G401 (cell line): ENCODE measurements at places on chromosomes 3 and 15. TPM values are rescaled to one million over a fixed set of nuclear protein-coding genes. Genes with fewer than 3 reads are reported as not detected.
A peak's percentile ranks its signal among the peaks of the same experiment; 100 is the strongest.

DNA sequence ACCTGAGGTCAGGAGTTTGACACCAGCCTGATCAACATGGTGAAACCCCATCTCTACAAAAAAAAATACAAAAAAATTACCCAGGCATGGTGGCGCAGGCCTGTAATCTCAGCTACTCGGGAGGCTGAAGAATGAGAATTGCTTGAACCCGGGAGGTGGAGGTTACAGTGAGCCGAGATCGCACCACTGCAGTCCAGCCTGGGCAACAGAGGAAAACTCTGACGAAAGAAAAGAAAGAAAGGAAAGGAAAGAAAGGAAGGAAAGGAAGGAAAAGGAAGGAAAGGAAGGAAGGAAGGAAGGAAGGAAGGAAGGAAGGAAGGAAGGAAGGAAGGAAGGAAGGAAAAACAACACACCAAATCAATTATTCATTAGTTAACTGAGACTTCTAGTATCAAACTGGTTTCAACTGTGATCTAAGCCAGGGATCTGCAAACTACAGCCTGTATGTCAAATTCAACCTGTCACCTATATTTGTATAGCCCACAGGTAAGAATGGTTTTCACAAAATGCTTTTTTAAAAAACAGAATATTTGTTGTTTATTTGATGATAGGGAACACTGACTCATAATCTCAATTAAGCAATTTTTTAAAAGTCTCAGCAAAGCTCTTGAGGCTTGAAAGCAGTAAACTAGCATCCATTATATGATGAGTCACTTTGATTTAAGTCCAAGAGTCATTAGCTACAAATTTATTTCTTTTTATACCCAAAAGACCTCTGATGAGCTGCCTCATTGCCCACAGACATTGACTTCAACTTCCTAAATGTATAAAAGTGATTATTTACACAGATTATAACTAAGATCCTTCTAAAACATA is 127.6 kb downstream of the TBL1XR1 start:
- no peak for DNase-seq

DNA sequence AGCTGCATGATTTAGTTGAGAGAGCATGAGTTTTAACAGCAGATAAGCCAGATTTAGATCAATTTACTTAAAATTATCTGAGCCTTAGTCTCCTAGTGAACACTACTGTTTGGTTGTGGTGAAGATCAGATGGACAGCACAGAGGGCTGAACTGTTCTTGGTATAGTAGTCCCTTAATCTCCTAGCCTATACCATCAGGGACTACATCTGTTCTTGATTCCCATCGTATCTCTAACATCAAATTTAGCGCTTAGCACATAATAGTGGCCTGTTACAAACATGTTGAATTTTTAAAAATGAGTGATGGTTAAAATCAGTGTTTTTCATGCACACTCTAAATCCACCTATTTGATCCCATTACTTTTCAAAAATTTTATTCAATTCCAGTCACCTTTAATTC is 507.7 kb downstream of the GRM7 start:
- no peak for DNase-seq

DNA sequence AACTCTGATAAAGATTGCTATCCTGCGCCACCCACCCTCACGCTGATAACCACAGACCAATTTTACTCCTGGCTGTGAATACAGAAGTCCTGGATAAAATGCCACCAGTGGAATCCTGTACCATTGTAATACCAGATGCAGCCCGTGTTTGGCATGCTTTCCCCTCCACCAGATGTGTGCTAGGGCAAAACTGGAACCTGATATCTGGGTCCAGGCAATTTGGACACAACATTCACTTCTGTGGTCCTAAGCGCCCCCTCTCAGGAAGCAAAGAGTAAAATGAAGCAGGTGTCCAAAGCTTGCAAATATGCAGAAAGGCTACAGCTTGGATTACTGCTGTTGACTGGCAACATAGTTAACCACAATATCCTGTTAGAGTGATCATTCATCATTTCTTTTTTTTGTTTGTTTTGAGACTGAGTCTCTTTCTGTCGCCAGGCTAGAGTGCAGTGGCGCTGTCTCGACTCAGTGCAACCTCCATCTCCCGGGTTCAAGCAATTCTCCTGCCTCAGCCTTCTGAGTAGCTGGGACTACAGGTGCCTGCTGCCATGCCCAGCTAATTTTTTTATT is 32.8 kb downstream of the LOXL1 start:
- DNase-seq = no peak

- no peak for DNase-seq
Observed at GRCh38 chr3:174329321-174329720, 529.8 kb upstream of the NAALADL2 start.

GRCh38 chr3:181239441-181239840 is 249.9 kb upstream of the DNAJC19 start:
- no peak for DNase-seq

- DNase-seq = peak; percentile 77
Observed at GRCh38 chr3:134333522-134334181, 40.6 kb downstream of the AMOTL2 start.

DNA sequence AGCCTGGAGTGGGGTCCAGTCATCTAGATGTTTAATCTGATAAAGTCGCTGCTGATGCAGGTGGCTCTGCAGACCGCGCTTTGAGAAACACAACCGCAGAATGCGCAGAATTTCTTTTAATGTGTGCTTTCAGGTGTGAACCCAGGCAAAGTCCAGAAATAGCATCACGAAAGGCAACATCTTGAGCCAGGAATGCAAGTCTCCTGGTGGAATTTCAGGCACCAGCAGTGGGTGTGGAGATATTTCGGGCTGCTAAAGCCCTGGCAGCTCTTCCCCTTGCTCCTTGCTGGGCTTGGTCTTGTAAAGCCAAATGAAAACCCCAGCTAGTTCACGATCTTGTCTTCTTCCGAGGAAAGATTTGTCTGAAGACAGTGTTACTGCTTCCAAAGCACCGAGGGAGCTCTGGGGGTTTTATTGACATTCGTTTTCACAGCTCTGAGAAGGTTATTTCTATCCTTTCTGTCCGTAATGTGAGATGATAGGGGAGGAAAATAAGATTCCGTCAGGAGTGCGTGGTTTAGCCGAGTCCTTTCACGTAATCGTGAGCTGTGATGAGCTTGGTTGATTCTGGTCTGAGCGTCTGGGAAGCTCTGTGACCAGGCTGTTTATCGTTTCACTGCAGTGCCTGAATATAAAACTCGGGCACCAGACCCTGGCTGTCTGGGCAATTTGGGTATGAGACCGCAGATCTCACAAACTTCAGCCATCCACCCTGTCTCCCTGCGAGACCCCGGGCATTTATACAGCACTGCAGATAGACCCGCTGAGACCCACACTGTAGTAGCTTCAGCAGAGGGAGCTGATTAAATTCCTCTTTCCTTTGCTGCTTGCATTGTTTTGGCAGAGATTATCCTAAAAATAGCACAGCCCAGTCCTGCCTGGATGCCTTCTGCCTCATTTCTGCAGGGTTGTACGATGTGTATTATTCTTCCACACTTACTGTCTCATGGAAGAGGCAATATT is 67.0 kb upstream of the SLC25A26 start:
- peak; percentile 98 for DNase-seq

GRCh38 chr15:92650256-92650655 is 5.3 kb downstream of the FAM174B start:
- DNase-seq = no peak

GRCh38 chr3:140552898-140553297 is 125.0 kb upstream of the TRIM42 start:
- DNase-seq = no peak

- no peak for DNase-seq
Observed at GRCh38 chr3:52216585-52217408, 8.6 kb downstream of the TLR9 start.

DNA sequence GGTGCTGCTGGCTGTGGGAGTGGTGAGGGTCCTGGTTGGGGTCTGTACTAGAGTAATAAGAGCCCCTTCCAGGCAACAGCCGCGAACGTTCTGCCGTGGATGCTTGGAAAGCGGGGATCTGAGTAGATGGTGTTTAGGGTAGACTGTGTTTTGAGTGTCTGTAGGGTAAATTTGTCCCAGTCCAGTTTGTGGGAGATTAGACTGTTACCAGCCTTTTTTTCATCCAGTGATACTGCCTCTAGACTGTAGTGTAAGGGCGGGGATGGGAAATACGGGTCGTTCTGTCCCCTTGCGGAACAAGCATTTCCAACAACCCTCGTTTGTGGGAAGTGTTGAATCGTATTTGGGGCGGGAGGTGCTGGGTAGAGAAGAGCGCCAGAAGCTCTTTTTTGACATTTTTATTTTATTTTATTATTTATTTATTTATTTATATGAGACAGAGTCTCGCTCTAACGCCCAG is 424 bp downstream of the HAUS2 start:
- peak; percentile 59 for DNase-seq

DNA sequence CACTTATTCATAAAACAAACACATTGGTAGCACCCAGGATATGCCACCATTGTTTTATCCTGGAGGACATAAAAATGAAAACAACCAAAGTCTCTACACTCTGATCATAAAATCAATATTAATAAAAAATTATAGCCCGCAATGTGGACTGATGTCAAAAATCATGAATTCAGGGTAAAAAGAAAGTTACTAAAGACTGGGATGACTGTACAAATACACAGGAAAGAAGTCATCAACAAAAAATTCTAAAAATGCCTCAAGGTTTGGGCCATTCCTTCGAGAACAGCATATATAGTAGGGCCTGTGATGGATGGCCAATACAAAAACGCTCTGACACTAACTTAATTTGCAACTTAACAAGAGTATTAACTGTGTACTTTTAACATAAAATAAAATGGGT is 76.8 kb downstream of the THBS1 start:
- no peak for DNase-seq

- no peak for DNase-seq
Observed at GRCh38 chr3:111087924-111088469, 16.4 kb downstream of the NECTIN3 start.

DNA sequence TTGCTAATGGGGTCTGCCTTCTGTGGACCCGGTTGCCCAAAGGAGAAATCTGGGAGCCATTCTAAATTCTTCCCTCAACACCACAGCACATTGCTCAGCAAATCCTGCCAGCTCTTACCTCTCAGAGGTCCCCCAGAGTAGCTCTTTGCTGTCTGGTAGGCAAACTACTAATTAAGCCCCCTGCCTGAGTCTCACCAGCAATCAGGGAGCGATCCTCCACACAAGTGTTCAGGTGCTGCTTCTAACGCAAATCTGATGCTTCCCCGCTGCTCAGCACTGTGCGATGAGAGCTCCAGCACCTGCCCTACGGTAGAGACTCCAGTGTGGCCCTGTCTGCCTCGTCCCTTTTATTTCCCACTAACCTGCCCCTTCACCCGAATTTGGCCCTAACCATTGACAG is 60.5 kb downstream of the HCN4 start:
- no peak for DNase-seq

DNA sequence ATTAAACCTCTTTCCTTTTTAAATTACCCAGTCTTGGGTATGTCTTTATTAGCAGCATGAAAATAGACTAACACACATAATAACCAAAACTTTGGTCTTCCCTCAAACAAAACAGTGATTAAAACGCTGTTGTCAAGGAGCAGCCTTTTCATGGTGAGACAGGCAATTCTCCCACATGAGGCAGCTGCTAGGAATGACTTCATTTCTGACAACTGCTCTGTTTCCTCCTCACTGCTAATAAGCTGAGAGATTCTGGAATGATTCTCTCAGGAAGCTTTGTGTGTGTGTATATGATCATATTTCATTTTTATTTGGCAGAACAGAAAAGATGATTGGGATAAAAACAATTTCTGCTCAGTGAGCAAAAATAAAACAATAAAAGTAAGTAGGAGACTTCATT is 580.6 kb upstream of the ADAMTS9 start:
- DNase-seq = no peak

- no peak for DNase-seq
Observed at GRCh38 chr3:31291818-31292217, 240.9 kb upstream of the STT3B start.

DNA sequence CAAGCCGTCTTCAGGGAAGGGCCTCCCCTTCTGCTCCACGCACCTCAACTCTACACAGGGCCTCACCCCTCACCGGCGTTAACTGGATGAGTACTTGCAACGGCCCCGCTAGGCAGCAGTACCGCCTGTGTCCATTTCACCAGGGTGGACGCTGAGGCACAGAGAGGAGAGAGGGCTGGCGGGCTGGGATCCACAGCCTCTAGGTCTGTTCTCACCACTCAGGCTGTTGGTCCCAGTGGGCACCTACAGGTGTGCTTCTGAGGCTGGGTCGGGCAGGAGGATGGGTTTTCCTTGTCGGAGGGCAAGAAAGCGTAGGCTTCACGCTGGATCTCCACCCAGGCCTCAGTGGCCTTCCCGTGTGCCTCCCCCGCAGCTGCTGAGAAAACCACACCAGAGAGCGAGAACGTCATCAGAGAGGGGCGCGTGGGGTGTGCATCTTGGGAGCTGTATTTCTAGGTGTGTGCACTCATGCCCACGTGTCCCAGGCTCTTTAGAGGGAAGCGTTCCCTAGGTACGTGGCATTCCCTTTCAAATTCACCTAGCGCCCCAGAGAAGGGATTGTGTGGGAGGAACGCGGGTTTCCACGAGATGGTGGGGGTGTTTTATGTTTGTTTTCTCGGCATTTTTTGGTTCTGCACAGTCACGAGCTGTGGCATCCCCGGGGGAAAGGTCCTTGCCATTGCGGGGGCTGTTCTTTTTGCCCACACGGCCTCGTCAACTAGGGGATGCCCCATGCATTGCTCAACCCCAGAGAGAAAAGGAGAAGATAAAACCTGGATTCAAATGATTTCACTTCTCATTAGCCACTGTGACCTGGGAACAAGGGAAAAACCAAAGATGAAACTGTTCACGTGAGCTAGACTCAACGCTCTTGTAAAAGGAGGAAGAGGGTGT is 67.7 kb downstream of the MGLL start:
- DNase-seq = no peak

DNA sequence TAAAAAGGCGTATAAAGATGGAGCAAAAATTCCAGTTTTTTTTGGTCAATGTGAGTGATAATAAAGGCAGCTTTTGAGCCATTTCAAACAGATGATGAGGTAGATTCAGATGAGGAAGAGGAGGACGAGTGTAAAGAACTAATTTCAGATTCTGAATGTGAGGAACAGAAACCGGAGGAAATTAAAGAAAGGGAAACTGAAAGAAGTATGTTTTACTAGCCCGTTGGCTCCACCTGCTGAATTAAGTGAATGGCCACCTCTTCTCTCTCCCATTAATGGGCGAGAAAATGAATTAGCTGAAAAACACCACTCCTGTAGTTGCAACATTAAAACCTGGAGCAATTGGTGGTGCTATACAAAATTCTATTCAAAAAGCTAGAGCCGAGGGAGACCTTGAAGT is 55.4 kb downstream of the CYP19A1 start:
- no peak for DNase-seq

DNA sequence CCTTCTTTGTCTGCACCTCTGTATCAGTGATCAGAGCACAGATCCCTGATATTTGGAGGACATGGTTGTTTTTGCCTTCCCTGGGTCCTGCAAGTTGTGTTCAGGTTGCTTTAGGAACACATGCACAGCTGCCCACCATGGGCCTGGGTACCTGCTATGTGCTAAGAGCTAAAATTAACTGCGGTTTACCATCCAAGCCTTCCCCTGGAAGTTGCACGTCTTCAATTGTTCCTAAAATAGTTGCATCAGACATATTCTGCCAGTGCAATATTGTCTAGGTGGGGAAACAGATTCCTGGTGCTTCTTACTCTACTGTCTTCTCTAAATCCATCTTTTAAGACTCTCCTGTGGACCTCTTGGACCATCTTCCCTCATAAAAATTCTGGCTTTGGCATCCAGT is 80.9 kb downstream of the PDE8A start:
- DNase-seq = no peak

PSTPIP1 gene
- total RNA-seq = not detected in 2 replicates

AADACL2 gene
- not detected in 2 replicates for total RNA-seq

TFRC gene
- 89.1 and 129 TPM in 2 replicates for total RNA-seq

GOLGA6D gene
- not detected in 2 replicates for total RNA-seq

NMNAT3 gene
- total RNA-seq = not detected in 2 replicates

MAP1A gene
- 10.0 and 16.4 TPM in 2 replicates for total RNA-seq

GLCE gene
- total RNA-seq = 6.8 and 11.2 TPM in 2 replicates

CASR gene
- total RNA-seq = not detected in 2 replicates

TBCCD1 gene
- 27.7 and 37.1 TPM in 2 replicates for total RNA-seq
